ENCODE measurements at places on chromosomes 3 and 15.

DNA sequence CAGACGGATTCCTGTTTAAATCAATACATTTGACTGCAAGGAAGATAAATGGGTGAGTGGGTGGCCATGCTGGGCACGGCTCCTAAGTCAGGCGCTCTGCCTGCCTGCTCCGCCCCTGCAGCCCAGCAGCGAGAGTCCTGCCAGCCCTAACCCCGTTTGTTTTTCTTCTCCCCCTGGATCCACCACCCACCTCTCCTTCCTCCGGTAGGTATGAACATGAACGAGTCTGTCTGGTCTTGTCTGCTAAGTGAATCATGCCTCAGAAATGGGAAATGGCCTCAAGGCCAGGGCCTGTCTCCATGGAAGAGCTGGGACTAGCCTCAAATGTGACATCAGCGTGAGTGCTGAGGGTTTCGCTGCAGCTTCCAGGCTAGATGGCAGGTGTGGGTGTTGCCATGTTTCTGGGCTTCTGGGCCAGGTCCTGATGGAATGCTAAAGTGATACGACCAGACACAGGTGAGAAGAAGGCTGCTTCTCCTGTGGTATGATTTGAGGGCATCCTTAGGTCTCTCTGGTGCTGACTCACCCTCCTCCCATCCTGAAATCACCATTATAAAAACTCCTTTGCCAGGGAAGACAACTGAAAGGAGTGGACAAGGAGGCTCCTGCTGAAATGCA lies 5.6 kb upstream of the FEM1B start:
- DNase-seq = no peak

DNA sequence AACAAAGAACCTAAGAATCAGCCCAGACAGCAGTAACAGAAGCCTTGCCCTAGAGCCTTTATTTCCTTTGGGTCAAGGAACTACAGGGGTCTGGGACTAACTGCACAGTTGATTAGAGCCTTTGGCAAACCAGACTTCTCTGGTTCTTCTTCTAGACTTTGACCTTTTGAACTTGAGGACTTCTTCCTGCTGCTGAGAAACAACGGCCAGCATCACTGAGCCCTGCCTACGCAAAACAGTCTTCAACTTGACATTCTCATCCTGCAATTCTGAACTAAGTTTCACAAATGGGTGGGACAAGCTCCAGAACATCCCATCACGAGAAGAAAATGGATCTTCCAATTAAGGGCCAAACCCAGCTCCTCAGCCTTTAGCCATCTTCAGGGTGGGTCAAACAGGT lies 31.4 kb downstream of the CMTM6 start:
- DNase-seq = no peak

DNA sequence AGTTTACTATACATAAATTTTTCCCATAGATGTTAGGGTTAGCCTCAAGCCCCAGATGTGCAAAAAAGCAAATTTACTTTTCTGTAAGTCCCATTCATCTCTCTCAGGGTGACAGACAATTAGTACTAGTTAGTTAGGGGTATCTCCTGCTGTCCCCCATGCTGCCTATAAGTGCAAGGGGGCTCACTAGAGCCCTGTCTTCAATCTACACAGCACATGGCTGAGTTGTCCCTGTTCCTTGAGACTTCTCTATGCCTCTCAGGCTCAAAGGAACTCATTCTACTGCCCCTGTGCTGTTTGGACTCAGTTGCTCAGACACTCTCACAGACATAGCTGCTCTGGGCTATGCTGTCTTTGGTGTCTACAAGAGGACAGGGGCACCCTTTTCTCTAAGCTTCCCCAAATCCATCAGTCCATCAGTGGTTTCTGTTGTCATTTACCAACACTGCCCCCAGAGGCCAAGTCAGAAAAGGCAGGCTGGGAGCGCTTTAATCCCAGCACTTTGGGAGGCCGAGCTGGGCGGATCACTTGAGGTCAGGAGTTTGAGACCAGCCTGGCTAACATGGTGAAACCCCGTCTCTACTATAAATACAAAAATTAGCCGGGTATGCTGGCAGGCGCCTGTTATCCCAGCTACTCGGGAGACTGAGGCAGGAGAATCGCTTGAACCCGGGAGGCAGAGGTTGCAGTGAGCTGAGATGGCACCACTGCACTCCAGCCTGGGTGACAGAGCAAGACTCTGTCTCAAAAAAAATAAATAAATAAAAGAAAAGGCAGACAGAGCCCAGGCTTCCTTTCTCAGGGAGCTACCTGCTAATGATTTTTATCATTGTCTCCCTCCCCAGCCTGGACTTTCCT lies 31.4 kb upstream of the PRTG start:
- peak; percentile 11 for DNase-seq

GRCh38 chr3:44264146-44264545 lies 22.5 kb downstream of the TOPAZ1 start:
- DNase-seq = no peak

GRCh38 chr3:79881431-79881830 lies 113.6 kb upstream of the ROBO1 start:
- no peak for DNase-seq

- no peak for DNase-seq
These were observed 3.7 kb downstream of the PROS1 start for GRCh38 chr3:93969997-93970396.
